NCI-H526 (cell line): ENCODE measurements at places on chromosomes 16 and 17.

GRCh38 chr17:19977293-19978208 is at the start of gene AKAP10:
Gene AKAP10, minus strand, starts transcription at chr17:19977828. Its CDS starts 149 bp downstream, at chr17:19977679.
- peak; percentile 91 for DNase-seq

GRCh38 chr16:78579020-78579419 is 479.6 kb downstream of the WWOX start:
- no peak for DNase-seq

DNA sequence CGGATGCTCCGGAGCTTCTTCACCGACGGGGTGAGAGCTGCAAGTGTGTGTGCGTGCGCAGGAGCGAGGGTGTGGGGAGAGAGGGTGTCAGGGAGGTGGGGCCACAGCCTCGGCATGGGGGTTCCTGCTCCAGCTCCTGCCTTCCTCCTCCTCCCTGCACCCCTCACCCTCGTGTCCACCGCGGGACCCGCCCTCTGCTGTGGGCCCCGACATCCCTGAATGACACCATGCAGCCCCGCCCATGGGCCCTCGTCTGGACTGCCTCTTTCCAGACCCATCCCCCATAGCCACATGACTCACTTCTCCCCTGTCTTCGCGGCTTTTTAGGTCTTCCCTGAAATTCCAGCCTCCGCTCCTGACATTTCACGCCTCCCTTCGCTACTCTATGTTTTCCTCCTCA is 41.6 kb downstream of the ARHGAP23 start:
- DNase-seq = no peak

DNA sequence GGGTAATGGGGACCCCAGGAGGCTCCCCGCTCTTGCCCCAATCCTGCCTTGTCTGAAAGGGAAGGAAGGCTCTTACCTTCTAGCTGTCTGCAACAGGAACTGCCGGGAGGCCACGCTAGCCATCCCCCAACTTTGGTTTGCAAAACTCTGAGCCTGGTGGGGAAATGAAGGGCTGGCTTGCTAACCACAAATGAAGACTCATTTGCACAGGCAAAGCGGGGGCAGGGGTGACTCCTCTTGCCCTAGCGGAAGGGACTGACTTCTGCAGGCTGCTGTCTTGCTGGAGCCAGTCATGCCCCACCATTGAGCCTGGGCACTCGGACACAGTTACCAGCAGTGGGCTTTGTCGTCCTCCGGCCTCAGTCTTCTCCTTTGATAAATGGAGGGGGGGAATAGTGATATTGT is 52.6 kb downstream of the PLCG2 start:
- DNase-seq = peak; percentile 93

DNA sequence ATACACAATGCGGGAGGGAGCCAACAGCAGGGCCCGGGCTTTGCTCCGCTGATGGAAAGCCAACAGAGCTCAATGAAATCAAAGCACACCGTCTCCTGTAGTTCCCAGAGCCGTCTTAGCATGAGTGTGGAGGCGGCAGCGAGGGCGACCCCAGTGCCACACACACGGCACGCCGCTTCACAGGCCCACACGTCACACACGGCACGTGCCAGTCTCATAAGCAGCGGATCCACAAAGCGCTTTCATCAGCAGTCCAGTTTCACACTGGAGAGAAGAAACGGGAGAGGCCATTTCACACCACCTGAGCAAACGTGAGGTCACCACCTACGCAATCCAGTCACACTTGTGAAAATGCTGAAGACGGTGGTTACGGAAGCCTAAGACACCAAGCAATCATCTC is 34.8 kb downstream of the CYB5D2 start:
- DNase-seq = no peak

DNA sequence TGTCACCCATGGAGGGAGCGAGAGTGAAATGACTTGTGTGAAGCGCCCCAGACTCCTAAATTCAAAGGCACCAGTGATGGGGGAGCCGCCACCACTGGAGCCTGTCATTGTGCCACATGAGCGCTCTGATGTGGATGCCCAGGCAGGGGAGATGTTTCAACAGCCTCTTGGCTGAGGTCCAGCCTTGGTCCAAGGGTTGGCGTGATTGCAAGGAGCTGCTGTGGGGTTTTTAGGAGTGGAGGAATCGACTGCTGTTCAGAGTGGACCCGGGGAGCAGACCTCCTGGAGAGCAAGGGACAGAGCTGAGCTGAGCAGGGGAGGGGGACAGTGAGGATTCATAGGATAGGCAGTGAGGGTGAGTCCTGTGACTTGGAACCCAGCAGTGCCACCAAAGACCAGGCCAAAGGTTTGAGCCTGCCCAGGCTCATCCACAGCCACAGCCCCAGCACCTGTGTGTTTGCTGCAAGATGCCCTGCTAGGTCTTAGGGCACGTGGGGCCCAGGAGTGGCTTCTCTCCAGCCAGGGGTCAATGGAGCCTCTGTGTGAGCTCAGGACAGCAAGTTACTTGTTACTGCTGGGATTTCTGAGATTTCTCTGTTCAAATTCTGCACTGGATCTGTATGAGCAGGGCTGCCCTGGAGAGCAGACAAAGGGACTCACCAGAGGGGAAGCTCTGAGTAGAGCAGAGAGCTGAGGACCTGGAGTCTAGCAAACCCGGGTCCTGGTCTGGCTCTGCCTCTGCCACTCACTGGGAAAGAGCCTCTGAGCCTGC is 20.3 kb downstream of the RHBDL3 start:
- no peak for DNase-seq

DNA sequence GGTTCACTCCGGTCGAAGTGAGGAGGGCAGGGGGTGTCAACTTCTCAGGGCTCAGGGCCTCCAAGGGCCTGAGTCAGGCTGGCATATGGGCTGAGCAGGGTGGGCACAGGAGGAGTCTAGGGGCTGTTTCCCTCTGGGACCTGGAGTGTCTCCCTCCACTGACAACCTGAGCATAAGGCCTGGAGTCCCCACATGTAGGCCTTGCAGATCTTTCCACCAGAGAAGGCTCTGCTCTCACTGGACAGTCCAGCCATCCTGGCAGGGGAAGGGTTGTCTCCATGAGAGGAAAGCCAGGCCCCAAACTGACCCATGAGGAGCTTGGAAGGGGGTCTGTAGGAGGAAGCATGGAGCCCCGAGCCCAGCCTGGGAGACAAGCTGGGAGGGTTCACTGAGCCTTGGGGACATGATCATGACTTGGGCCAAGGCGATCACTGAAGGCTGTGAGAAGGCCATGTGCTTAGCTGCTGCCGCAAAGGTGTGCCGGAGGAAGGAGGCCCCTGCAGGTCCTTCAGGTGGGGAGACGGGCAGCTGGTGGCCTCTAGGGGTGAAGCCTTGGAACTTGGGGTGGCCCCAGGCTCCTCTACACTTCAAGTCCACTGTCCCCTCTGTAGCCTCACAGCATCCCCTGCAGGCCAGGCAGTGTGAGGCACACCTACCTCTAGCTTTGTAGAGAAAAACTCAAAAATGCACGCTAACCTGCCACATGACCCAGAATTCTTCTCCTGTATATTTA is 9.9 kb downstream of the CMTM2 start:
- DNase-seq = peak; percentile 4

DNA sequence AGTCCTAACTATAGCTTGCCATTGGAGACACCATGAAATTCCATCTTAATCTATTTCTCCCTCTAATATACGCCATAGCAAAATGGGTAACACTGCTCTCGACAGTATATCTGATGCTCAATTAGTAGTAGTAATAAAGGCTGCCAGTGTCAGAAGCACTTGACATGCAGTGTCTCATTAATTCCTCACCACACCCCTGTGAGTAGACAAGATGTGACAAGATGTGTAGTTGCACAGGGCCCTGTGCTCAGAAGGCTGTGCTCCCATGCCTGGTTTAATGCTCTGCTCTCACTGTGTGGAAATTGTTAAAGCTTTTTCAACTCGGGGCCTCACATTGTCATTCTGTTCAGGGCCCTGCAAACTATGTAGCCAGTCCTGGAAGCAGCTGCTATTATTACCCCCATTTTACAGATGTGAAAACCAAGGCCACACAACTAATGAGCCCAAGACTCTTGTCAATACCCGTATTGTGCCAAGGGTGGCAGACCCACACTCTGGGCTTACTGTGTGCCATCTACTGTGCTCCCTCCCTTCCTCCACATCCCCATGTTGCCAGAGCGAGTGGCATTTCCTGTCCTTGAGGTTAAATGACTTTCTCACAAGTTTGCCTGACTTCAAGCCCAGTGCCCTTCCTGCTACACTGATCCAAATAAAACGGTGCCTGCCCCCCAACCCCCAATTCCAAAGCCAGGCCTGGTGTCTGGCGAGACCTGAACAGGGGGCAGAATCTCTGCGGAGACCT is 287.3 kb upstream of the CCL2 start:
- no peak for DNase-seq

GRCh38 chr16:16108759-16109158 is 114.5 kb downstream of the ABCC6 start:
- DNase-seq = no peak

DNA sequence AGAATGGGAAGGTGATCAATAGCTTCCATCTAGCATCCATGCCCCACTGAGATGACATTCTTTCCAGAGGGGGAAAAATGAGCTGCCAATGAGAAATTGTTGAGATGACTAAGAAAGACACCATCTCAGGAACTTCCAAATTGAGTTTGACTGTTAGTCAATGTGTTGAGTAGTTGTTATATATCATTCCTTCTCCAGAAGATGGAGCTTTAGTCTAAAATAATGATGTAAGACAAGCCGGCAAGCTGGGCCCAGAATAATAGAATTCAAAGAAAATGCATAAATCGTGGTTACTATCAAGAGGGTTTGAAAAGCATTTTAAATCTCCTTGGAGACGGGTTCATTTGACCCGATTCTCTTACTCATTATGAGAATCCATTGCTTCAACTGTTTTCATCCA is 71.0 kb upstream of the ATF7IP2 start:
- no peak for DNase-seq

DNA sequence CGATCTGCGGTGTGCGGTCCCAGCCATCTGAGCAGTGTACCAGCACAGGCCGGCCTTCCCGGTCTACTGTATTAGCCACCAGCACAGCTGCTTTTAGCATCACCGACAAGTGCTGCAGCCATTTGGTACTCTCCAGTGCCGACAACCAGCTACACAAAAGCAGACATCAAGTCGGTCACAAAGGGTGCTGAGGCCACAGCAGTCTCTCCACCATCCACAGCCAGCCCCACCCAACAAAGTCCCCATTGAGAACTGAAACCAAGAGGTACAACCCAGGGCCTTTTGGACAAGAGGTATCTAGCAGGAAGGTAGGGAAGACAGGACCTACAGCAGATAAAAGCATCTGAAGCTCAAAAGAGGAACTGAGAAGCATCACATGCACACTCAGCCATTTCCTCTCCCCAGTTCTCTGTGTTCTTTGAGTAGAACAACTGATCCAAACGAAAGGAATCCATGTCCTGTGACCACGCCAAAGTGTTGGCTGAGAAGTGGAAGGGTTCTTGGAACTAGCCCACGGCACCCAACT is 9.5 kb downstream of the MTMR4 start:
- DNase-seq = no peak

GRCh38 chr16:24253192-24253591 is 2.9 kb upstream of the CACNG3 start:
- DNase-seq = peak; percentile 62

- DNase-seq = no peak
These were observed 244.9 kb downstream of the PRKCA start for GRCh38 chr17:66547151-66547865.

DNA sequence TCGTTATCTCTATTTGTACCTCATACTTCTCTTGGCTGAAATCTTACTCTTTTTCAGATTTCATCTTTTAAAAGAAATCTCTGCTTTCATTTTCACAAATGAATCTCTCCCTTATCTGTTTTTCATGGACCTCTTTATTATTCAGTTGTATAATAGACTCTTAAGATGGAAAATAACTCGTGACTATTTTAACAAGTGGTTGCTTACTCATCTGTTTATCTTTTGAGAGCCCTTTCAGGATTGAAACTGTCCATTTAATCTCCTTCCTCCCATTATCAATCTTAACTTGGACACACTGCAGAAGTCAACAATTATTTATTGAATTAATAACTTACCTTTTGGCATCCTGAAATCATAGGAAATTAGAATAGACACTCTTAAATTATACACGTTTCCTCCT is 68.8 kb downstream of the ABCA8 start:
- DNase-seq = no peak

- peak; percentile 52 for DNase-seq
These were observed 232.8 kb downstream of the SEC14L1 start for GRCh38 chr17:77373299-77374169.

DNA sequence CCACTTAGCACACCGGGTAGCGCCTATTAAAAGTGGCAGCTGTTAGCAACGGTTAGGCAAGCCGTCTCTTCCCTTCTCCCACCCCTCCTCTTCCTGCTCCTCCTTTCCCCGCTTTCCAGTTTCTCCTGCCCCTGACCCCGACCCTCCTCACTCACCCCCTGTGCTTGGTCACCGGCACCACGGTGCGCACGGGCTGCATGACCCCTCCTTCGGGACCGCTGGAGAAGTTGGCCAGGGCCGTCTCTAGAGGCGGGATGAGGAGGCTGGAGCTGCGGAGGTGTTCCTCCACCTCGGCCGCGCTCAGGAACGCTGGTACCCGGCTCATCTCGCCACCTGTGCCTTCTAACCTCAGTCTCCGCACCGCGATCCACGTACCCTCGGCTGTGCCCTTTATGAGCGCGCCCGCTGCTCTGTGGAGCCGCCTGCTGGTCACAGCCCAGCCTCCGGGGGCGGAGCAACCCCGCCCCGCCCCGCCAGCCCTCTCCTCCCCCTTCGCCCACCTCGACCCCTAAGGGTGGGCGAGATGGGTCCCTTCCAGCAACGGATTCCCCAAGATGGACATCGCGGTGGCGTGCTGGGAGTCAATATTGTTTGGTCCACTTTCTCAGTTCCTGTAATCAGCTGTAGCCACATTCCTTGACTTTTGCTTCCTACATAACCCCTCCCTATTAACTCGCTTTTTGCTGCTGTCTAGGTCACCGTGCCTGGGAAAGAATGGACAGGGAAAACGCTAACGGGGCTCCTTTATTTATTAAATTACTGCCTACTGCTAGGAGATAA is at the start of gene CRYM:
Gene CRYM (minus strand): TSS at position 364 of the 780 bp plus-strand sequence. CDS start 39 bp downstream, at position 325.
- DNase-seq = peak; percentile 92

GRCh38 chr16:74073456-74073855 is 223.2 kb upstream of the PSMD7 start:
- no peak for DNase-seq

GRCh38 chr17:48413613-48414405 is 16.2 kb downstream of the SKAP1 start:
- DNase-seq = no peak

- no peak for DNase-seq
These were observed 35.7 kb downstream of the NOS2 start for GRCh38 chr17:27764589-27764988.
